AG04449 (cell line): ENCODE measurements at places on chromosomes 12 and 14.

DNA sequence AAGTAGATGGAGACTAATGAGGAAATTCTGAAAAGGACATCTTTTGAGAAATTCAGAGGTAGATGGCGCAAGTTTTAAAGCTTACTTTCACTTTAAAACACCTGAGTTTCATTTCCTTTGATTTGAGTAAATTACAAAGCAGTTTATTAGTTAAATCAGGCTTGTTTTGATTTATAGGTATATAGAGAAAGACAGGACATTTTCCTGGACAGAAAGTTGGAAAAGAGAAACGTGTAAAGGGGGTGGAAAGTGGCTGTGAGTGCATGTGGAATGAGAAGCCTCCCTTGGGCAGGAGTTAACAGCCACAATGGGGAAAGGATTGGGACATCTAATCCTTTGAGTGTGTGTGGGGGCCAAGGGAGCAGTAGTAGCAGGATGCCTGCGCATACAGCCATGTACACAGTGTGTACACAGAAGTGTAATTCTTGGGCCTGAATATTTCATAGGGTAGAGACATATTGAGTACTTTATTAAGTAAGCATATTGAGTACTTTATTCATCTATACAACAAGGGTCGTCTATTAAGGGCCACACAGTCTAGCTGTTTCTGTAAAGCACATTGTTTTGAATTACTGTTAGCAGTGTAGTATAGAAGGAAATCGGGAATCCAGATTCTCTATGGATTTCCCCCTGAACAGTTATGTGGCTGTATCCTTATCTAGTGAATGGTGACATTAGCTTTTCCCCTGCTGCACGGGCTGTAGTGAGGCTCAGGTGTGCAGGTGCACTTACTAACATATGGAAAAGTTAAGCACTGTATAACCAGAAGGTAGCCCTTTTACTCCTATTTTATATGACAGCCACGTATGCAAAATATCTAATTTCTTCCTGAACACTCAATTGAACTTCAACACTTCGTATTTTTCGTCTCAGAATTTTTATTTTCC, 19.1 kb downstream of the MARK3 start:
- DNase-seq = no peak

- peak; percentile 53 for DNase-seq
Observed at GRCh38 chr14:90649083-90649482, 167.1 kb downstream of the TTC7B start.

DNA sequence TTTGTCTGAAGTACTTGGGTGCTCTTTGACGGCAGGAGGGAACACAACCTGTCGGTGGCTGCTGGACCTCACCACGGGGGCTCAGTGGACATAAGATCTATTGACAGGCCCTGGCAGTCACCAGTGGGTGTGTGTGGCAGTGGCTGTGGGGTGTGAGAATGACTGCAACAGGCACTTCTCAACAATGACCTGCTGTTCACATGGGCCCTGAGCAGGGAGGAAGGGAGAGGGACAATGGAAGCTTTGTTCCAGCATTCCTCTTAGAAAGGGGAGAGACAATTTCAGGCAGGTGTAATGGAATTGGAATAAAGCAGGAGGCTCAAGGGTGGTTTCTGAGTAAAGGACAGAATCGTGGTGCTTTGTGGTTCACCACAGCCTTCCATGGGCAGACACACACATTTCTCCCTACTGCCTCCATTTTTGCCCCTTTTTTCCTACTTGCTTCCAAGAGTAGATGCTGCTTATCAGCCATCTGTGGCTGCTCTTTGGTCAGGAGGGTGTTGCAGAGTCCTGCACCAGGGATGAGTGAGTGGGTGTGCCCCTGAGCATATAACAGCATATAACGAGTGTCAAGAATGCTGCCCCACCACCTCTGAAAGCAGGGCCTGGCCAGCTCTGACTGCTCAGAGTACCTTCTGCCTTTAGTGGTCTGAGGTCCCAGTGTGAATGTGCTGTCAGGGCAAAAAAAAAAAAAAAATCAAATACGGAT, 267.7 kb downstream of the RASSF9 start:
- no peak for DNase-seq

- no peak for DNase-seq
Observed at GRCh38 chr14:68331991-68332390, 460.9 kb downstream of the ZFP36L1 start.

- DNase-seq = no peak
Observed at GRCh38 chr12:116213014-116213413, 64.5 kb downstream of the MED13L start.

GRCh38 chr12:60195483-60195882, 599.7 kb downstream of the SLC16A7 start:
- no peak for DNase-seq

GRCh38 chr14:87087881-87088280, 905.1 kb downstream of the GALC start:
- DNase-seq = no peak

DNA sequence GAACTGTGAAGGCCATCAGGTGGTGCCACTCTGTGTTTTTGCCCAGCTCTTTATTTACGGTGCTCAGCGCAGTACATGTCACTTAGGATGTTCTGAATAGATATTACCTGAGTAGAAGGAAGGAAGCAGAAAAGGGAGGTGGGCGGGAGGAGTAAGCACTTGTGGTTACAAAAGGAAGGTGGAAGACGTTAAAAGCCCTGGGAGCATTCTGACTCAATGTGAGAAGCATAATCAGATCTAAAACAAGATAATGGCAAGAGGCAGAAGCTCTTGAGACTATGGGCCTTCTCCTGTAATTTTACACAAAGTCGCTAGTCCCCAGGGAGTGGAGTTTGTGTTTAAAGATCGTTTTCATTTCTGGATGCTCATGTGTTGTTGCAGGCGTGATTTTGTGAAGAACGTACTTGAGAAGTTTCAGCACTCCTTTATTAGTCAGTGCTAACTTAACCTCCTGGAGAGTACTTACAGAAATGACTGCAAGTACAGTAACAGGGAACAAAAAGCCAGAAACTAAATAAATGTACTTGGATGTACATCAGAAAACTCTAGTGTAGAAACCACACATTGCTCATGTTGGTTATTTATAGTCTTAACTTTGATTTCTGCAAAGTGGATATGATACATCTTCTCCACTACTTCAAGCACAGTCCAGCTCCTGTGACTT, 1523.5 kb downstream of the AACS start:
- no peak for DNase-seq

- DNase-seq = no peak
Observed at GRCh38 chr12:53744751-53745150, 7.0 kb downstream of the CISTR start.

DNA sequence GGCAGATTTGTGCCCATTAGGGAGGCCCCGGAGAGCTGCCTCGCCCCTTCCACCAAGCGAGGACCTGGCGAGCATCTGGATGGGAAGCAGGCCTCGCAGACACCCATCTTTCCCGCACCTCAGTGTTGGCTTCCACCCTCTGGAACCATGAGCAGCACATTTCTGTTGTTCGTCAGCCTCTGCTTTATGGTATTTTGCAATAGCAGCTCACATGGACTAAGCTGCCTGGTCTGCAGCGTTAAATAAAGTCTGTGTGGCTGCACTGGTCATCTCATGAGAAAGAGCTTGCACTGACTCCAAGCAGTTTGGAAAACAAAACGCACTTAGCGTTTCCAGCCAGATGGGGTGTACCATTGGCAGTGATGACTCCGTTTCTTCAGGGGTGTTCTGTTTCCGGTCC, 75.8 kb downstream of the GLT1D1 start:
- no peak for DNase-seq

DNA sequence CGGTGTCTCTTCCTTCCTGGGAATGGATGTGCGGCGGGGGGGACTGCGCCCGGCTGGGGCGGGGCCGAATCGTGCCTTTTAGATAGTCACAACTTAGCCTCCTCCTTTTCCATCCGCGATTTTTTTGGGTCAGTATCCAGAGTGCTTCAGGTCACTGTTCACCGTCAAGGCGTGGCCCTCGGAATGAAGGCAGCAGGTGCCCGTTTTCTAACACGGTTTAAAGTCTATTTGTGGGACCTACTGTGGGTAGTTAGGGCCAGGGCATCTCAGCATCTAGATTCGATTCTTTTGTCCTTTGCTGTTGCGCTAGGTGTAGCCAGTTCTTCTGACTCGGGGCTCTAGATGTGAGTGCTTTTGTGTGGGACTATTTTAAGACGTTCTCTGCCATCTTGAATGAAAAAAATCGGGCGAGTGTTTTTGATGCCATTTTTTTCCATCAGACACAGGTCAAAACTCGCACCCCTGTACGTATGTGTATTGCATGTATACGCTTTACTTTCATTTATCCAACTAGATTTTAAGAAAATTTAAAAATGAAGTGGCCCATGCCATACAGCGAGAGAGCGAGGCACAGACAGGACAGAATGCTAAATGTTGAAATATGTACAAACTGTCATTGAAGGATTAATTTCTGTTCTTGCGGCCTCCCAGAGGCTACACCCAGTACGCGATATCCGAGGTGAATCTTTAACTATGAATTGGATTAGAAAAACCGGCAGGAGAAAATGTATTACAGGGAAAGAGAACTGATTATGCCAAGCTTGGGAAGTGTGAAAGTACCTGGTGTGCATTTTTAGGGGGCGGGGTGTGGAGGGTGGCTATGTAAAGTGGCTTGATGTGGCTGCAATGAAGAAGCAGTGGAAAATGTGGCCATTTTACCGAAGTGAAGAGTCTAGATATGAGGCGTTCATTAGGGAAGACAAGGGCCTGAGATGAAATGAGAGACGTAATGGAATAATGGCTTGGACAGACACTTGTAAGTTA, 835 bp downstream of the VEZT start:
- no peak for DNase-seq

GRCh38 chr14:105563347-105563737, 37.0 kb downstream of the TMEM121 start:
- DNase-seq = no peak

DNA sequence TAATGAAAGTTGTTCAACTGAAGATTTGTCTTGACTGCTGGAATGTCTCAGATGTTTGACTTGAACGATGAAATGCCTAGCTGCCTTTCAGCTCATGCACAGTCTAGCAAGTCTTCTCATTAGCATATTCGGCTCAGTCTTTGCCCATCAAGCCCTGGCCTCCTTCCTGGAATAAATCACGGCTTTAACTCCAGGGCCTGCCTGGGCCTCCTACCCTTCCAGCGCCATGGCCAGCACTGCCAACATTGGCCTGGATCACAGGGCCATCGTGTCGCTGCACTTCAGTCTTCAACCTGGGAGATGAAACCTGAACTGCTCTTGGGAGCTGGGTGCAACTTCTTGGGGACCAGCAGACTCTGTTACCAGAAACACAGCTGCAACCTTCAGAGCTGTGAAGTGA, 126.7 kb upstream of the TMEM260 start:
- DNase-seq = no peak

- no peak for DNase-seq
Observed at GRCh38 chr12:68641138-68641537, 30.4 kb downstream of the RAP1B start.

DNA sequence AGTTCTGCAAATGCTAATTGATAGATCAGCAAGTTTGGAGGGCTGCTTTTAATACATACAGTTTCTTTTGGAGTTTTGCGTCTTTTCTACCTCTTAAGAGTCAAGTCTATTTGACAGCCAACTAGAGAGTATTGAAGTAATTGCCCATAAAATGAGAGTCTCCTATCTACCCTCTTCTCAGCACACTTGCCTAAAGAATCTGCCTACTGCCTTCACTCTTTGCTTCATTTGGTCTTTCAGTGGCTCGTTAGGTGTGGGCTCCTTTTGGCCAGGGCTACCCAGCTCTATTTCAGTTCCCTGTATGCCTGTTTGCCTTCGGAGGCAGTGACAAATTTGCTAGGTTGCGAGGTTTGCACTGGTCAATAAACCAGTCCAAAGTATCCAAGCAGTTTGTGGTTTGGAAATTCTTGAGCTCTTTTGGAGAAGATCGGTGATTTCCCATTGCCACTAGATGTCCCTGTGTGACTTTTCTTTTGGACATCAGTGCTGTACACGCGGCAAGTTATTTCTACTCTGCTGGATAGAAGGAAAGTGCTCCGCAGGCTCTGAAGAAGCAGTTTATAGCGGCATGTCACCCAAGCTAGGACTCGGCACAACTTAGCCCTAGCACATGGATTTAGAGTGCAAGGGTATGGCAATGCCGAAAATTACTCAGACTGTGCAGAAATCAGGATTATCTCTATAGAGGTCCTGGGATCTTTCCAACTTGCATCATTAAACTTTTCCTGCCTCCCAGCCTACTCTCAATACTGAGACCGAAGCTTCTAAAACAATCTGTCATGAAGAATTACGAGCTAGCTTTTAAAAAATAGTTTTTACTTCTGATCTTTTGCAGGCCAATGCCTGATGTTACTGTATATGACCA, 38.6 kb downstream of the MGST1 start:
- peak; percentile 16 for DNase-seq

DNA sequence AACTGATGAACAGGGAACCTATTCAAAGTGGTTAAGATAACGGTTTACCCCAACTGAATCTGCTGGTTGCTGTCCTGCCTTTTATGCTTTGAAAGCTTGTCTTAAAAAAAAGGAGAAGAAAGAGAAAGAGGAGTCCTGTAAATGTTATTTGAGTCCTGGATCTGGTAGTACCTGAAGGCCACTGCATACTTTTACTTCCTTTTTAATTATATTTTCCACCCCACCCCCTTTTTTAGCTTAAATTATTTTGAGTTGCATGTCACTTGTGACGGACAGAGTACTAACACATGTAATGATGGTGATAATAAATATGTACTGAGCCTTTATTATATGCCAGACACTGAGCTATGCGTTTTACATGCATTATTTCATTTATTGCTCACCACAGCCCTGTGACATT, 2.5 kb upstream of the AMIGO2 start:
- DNase-seq = no peak

GRCh38 chr12:121391619-121392324, 8.1 kb upstream of the RNF34 start:
- peak; percentile 28 for DNase-seq

GRCh38 chr12:63400718-63401117, 249.7 kb upstream of the AVPR1A start:
- DNase-seq = no peak

DNA sequence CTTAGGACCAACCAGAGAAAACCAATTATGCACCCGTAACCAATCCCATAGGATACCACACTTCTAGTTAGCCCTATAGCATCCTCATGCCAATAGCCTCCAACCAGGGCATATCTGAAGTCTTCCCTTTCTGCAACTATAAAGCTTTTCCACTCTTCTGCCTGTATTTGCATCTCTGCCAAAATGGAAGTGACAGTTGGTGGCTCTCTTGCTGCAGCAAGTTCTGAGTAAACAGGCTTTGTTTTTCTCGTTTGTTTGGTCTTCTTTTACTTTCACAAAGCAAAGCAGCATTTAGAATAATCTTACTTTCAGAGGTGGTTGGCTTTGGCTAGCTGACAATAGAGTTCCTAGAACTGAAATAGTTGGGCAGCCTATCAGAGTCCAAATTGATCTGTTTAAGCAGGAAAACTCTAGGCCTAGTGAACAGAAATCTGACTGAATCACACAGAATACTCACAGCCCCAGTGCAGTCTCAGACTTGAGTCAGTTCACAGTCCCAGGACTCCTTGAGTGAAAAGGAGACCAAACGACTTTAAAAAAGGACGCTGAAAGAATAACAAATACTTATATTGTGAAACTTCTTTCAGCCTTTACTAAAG, 1029.7 kb upstream of the LRFN5 start:
- no peak for DNase-seq
